Naive thymus-derived CD4-positive, alpha-beta T cell (primary cell): ENCODE measurements at places on chromosomes 11 and 22. TPM values are rescaled to one million over a fixed set of nuclear protein-coding genes. Genes with fewer than 3 reads are reported as not detected.

DNA sequence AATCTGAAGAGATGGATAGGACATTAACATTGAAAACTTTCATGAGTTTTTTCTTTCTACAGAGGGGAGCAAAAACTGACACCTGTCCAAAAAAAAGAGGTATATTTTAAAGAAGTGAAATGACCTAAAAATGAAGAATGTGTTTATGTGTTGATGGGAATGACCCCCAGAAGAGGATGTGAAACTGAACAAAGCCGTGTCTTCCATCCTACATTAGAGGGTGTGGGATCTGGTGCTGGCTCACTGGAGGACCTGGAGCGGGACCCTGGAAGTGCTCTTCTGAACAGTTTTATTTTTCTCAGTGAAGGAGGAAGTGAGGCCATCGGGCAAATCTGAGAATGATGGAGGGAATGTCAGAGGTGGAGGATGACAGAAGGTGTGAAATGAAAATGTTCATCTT, 470.1 kb downstream of the NTM start:
- H3K27me3 ChIP-seq, result no peaks in the 10 kb centered on the region
- H3K4me1 ChIP-seq, result no peaks in the 10 kb centered on the region
- H3K27ac ChIP-seq, result no peak overlapping the region
- no peaks in the 10 kb centered on the region for H3K36me3 ChIP-seq
- H3K4me3 ChIP-seq, result no peak overlapping the region
- no peak for DNase-seq

GRCh38 chr11:35546317-35546716, 20.9 kb upstream of the PAMR1 start:
- H3K36me3 ChIP-seq, result no peaks in the 10 kb centered on the region
- no peak overlapping the region for H3K27ac ChIP-seq
- H3K4me3 ChIP-seq, result no peak overlapping the region

- no peak for DNase-seq
- no peaks in the 10 kb centered on the region for H3K36me3 ChIP-seq
- H3K4me3 ChIP-seq, result no peak overlapping the region
- no peak overlapping the region for H3K27ac ChIP-seq
- H3K4me1 ChIP-seq, result no peaks in the 10 kb centered on the region
- H3K27me3 ChIP-seq, result no peaks in the 10 kb centered on the region
Measured at GRCh38 chr11:34926831-34927132, 10.4 kb downstream of the PDHX start.

DNA sequence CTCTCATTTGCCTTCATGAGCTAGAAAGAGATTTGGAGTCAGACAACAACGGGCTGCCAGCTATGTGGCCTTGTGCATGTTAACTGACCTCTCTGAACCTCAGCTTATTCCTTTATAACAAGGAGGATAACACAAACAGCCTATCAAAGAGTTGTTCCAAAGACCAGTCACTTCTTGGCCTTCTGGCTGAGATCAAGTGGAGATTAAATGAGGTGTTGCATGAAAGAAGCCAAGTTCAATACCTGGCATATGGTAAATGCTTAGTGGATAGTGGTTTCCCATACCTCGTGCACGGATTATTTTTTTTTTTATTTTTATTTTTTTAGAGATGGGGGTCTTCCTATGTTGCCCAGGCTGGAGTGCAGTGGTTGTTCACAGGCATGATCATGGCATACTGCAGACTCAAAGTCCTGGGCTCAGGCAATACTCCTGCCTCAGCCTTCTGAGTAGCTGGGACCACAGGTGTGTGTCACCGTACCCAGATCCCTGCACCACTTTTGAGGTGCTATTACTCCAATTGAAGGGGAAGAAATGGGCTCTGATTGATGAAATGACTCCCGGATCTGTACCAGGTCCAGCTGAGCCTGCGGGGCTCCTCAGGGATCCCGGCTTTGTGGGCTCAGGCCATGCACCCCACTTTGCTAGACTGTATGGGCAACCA, 4.9 kb downstream of the LGALS1 start:
- H3K4me1 ChIP-seq, result peaks cover 18% of the 10 kb centered on the region
- H3K27me3 ChIP-seq, result no peaks in the 10 kb centered on the region
- no peak for DNase-seq
- no peaks in the 10 kb centered on the region for H3K36me3 ChIP-seq
- H3K4me3 ChIP-seq, result no peak overlapping the region

GRCh38 chr11:36098087-36098486, 154.2 kb downstream of the LDLRAD3 start:
- H3K27ac ChIP-seq, result no peak overlapping the region
- no peaks in the 10 kb centered on the region for H3K36me3 ChIP-seq
- no peak for DNase-seq
- H3K4me3 ChIP-seq, result no peak overlapping the region
- H3K4me1 ChIP-seq, result no peaks in the 10 kb centered on the region

- no peaks in the 10 kb centered on the region for H3K36me3 ChIP-seq
- H3K27me3 ChIP-seq, result no peaks in the 10 kb centered on the region
- no peak overlapping the region for H3K4me3 ChIP-seq
- DNase-seq, result no peak
Measured at GRCh38 chr22:45125188-45125587, 38.5 kb upstream of the NUP50 start.

DNA sequence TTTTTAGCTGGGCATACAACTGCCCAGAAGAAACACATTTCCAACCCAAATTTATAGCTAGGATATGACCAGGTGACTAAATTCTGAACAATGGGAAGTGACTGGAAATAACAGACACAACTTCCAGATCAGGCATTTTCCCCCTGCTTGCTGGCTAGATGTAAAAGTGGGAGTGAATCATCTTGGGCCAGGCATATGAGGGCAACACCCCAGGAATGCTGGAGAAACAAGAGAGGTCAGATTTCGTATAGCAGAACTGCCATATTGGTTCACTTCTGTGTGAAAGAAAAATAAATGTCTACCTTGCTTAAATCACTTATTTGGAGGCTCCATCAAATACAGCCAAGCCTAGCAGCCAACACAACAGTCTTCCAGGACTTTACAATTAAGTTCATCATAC, 7.4 kb downstream of the ATL3 start:
- no peaks in the 10 kb centered on the region for H3K4me1 ChIP-seq
- no peaks in the 10 kb centered on the region for H3K27me3 ChIP-seq
- no peak for DNase-seq
- H3K36me3 ChIP-seq, result no peaks in the 10 kb centered on the region
- H3K4me3 ChIP-seq, result no peak overlapping the region
- H3K27ac ChIP-seq, result no peak overlapping the region

DNA sequence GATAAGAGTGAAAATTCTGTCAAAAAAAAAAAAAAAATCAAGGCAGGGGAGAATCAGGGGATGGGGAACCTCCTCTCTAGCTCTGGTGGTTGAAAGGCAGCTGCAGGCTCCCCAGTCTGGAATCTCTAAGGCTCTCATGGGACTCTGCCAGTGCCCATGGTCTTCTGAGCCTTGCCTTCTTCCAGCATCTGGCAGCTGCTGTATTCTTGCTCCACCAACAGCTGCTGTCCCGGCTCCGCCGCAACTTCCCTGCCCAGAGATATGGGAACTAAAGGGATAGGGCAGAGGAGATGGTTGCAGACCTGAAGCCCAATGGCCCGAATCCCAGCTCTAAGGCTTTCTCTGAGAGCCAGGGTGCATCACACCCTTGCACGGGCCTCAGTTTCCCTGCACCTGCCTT, 49.5 kb upstream of the PHF21B start:
- no peak overlapping the region for H3K27ac ChIP-seq
- no peaks in the 10 kb centered on the region for H3K4me1 ChIP-seq
- DNase-seq, result no peak
- H3K27me3 ChIP-seq, result no peaks in the 10 kb centered on the region

- peak overlapping the region; percentile 32 for H3K4me3 ChIP-seq
- peaks cover 73% of the 10 kb centered on the region for H3K4me1 ChIP-seq
- no peaks in the 10 kb centered on the region for H3K27me3 ChIP-seq
Measured at GRCh38 chr11:122843281-122844141, 5.2 kb downstream of the CRTAM start.

DNA sequence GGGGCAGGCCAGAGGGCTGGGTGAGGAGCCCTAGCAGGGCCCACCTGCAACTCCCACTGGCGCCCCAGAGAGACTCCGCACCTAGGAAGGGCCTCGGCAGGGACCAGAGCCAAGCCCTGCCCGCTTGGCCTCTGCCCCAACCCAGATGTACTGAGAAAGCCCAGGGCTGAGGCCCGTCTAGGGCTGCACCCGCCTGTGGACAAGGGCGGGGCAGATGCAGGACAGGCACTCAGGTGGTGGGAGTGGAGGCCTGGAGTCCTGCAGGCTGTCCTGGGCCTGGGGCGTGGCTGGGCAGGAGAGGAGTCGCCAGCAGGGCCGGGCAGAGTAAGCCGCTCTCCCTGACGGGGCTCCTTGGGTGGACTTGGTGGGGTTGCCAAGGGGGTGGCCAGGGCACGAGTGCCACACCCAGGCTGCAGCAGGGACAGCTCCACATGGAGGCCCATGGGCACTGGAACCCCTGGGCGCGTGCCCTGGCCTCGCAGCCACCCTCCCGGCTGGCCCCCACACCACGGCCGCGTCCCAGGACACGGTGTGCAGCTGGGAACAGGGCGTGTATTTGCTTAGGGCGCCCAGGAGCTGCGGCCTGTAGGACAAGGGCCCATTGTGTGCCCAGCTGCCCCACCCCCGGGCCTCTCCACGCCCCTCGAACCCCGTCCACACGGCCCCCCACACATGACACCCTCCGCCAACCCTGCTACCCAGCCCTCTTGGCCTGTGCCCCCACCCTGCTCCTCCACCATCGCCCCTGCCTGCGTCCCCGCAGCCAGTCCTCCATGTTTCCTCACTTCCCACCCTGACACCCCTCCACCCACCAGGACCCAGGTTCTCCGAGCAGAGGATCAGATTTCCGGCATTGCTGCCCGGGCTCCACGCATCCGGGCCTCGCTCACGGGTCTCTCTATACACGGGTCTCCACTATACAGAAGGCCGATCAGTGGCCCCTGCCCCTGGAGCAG, 11.3 kb upstream of the PIM3 start:
- DNase-seq, result no peak
- H3K27ac ChIP-seq, result no peak overlapping the region
- no peaks in the 10 kb centered on the region for H3K36me3 ChIP-seq
- H3K27me3 ChIP-seq, result no peaks in the 10 kb centered on the region
- no peak overlapping the region for H3K4me3 ChIP-seq
- peaks cover 18% of the 10 kb centered on the region for H3K4me1 ChIP-seq

GRCh38 chr22:45828841-45829240, 148.1 kb downstream of the WNT7B start:
- no peaks in the 10 kb centered on the region for H3K27me3 ChIP-seq
- no peaks in the 10 kb centered on the region for H3K4me1 ChIP-seq
- H3K36me3 ChIP-seq, result no peaks in the 10 kb centered on the region
- no peak for DNase-seq
- no peak overlapping the region for H3K4me3 ChIP-seq

DNA sequence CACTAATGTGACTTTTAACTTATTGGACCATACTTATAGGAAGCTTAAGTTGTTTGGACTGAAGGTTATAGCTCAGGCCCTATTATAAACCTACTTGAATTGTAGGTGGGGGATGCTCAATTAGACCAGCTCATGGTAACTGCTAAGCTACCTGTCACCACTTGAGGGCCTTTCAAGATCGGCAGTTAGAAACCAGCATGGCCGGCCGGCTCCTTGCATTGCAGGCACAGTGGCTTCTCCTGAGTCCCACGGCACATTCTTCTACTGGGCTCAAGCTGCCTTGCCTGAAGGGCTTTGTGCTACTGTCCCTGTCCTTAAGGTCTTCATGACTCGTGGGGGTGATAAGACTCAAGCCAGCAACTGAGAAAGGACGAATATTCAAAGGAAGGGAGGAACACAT, 70.8 kb downstream of the TBC1D22A start:
- no peaks in the 10 kb centered on the region for H3K4me1 ChIP-seq
- H3K36me3 ChIP-seq, result no peaks in the 10 kb centered on the region
- no peak overlapping the region for H3K4me3 ChIP-seq
- H3K27me3 ChIP-seq, result no peaks in the 10 kb centered on the region
- DNase-seq, result no peak

DNA sequence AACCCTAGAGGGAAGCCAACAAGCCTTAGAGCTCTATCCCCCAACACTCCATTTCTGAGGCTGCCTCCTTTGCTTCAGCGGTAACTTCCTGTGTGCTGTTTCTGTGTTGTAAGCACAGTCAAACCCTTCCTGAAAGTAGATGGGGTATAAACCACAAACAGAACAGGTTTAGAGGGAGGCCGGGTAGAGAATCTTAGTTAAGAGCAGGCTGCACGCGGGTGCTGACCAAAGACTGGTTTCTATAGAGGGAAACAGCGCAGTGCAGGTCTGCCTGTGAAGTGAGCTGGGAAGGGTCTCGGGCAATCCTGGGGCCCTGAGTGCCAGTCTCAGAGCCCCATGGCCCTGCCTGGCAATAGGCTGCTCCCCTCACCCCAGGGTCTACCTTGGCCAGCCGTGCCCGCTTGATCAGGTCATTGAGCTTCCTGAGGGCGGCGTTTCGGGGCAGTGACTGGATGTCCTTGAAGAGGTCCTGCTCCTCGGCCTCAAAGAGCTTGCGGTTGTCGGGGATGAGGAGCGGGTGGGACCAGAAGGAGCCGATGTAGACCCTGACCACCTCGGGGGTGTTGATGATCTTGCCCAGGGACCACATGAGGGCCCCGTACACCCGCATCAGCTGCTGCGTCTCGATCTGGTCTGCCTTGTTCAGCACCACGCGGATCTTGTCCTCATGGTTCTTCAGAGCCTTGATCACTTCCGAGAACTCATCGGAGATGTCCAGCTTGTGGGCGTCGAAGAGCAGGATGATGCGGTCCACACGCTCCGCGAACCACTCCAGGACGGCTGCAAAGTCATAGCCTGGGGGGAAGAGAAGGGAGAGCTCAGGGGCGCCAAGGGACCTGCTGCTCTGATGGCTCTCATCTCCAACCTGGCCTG, 15.3 kb upstream of the CDC42BPG start:
- H3K4me3 ChIP-seq, result peak overlapping the region; percentile 43
- peaks cover under 1% of the 10 kb centered on the region for H3K36me3 ChIP-seq
- no peaks in the 10 kb centered on the region for H3K27me3 ChIP-seq
- peaks cover 95% of the 10 kb centered on the region for H3K4me1 ChIP-seq

The OR6A2 gene
- total RNA-seq, result 0.15 and 0.34 TPM in 2 replicates

The ANO1 gene
- total RNA-seq, result not detected

The TNNI2 gene
- total RNA-seq, result not detected
